ENCODE measurements at places on chromosomes 16 and 17. TPM values are rescaled to one million over a fixed set of nuclear protein-coding genes. Genes with fewer than 3 reads are reported as not detected.
A peak's percentile ranks its signal among the peaks of the same experiment; 100 is the strongest.

Gene TM4SF5
- total RNA-seq, result not detected

DNA sequence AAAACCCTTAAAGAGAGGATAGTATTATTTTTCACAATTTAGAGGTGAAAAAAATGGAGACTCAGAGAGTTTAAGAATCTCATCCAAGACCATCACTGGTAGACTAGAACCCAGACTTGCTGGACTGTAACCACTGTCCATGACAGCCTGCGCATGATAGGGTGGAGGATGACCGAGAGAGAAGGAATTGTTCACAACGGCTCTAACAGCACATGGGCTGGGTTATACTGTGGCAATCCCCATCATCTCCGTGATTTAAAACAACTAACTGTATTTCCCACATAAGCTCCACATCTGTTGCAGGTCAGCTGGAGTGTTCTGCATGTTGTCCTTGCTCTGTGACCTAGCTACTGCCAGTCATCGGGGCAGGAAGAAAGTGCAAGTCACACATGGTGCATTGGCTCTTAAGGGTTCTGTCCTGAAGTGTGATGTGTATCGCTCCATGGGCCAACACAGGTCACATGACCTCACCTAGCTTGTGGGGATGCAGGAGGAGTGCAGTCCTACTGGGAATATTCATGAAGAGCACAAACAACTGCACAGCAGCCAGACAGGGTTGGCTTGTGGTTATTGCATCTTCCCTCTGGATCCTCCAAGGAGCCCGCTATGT, 131.2 kb upstream of the MPHOSPH6 start:
- DNase-seq, result no peak

Gene MIF4GD
- total RNA-seq, result 19.9 TPM

GRCh38 chr16:29994600-29995323, 655 bp downstream of the HIRIP3 start:
- peak; percentile 79 for DNase-seq

GRCh38 chr16:85416228-85417109, 196.7 kb upstream of the GSE1 start:
- DNase-seq, result peak; percentile 83

GRCh38 chr16:27756206-27756970, 206.4 kb downstream of the KATNIP start:
- DNase-seq, result no peak
